ENCODE measurements at places on chromosomes 3 and 15.

DNA sequence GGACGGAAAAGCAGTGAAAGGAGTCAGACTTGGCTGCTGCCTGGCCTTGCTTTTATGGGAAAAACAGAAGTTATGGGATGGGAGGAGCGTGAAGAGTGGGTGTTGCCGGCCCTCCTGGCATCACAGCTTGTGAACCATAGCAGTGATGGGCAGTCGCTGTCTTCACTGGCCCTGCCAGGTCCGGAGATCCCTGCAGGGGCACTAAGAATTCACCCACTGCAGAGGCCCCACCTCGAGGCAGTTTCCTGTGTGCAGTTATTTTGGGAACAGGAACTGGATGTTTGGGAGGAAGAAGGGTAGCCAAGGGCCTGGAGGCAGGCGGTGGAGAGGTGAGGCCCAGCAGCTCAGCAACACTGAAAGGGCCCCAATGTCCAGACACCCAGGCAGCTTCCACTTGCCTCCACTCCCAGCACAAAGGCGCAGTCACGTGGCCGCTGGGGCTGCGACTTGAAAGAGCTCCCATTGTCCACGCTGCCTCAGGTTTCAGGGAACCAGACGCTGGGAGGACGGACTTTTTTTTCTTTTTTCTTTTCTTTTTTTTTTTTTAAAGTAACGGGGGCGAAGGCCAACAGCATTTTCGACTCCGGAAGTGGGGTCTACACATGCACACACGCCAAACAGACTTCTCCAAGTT is 255.6 kb downstream of the ZNF621 start:
- DNase-seq, result peak; percentile 90

GRCh38 chr3:99776516-99777209 is 41.0 kb upstream of the CMSS1 start:
- no peak for DNase-seq

GRCh38 chr15:32994810-32995424 is 199.6 kb downstream of the FMN1 start:
- DNase-seq, result no peak

GRCh38 chr3:122886946-122887345 is 92.1 kb downstream of the SLC49A4 start:
- no peak for DNase-seq

DNA sequence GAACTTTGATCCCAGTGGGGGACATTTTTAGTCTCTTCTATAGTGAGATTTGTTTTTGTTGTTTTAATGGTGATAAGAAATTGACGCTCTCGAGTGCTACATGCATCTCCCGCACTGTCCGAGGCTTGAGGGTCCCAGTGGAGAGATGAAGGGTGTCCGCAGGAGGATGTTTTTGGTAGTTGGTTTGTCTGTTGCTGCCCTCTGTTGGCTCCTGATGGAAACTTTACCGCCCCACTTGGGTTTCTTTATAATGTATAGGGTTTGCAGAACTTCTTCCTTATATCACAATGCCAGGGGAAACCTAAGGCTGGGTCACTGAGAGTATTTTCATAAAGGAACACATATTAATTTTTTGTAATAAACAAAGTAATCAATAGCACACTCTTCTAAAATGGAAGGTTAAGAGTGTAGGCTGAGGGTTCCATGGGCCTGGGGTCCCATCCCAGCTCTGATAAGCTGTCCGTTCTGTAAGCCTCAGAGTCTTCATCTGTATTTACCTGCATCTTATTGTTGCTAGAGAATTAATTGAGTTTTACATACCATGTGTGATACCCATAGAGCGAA is 185.3 kb upstream of the FEZF2 start:
- peak; percentile 50 for DNase-seq

GRCh38 chr15:94457661-94458060 is 226.3 kb downstream of the MCTP2 start:
- DNase-seq, result no peak

DNA sequence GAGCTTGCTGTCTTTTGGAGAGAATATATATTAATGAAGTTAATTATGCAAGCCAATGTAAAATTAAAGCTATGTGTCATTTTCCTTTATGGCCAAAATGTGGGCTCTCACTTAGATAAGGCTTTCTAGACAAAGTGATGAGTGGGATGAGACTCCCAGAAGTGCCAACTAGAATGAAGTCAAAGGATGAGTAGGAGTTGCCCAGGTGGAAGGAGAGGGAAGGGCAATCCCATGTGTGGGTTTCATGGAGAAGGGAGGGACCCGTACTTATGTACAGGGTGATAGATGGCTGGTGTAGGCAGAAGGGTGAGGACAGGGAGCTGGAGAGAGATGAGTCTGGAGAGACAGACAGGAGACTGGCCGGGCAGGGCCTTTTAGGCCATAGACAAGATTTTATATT is 239.2 kb downstream of the THRB start:
- no peak for DNase-seq

GRCh38 chr3:161108840-161109239 is 3.7 kb upstream of the B3GALNT1 start:
- no peak for DNase-seq

DNA sequence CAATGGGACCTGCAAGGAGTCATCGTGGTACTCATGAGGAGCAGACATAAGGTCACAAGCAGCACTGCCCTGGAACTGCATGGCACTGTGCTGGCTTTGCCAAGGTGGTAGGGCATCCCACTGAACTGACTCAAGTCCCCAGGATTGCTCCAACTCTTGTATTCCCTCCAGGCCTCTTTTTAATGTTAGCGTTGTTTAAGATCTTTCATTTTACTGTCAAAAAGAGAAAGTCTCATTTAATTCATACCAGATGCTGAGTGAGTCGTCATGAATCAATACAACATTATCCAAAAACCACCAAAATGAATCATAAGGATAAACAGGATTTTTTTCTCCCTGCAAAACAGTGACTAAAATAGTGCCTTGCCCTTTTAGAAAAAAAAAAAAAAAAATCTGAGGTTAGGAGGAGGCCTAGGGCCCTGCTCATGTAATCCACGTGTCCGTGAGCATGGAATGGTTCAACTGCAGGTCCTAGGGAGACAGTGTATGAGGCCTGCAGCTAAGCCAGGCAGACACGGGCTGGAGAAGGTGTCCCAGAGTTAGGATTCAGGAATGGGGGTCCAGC is 36.7 kb upstream of the BLM start:
- no peak for DNase-seq

DNA sequence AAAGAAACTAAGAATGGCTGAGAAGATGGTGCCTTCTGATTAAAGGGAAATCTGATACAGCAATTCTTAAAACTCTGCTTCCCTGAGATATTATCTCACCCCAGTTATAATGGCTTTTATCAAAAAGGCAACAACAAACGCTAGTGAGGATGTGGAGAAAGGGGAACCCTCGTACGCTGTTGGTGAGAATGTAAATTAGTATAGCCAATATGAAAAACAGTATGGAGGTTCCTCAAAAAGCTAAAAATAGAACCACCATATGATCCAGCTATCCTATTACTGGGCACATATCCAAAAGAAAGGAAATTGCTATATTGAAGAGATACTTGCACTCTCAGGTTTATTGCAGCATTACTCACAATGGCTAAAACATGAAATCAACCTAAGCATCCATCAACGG is 65.1 kb downstream of the GOLIM4 start:
- no peak for DNase-seq

DNA sequence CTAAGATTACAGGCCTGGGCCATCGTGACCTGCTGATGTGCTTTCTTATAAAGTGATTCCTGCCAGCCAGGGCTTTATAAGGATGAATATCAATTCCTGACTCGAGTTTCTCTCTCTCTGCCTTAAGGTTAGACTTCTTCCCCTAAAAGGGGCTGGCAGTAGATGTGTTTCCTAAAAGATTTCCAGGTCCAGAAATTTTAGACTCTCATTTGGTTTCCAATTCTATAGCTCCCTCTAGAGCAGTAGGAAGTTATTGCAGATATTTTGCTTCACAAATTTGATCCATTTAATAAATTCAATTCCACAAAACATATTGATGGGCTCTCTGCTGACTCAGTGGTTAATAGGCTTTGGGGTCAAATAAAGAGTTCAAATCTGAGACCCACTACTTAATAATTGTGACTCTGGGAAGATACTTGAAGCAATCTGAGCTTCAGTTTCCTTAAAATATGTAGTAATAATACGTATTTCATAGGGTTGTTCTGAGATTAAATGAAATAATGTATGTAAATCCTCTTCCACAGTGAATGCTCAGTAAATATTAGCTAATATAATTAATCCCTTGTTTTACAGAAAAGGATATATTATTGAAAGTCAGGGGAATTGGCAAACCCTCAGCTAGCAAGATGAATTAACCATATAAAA is 2.1 kb downstream of the TRIM69 start:
- no peak for DNase-seq

GRCh38 chr3:123439806-123440580 is 8.9 kb downstream of the ADCY5 start:
- no peak for DNase-seq

DNA sequence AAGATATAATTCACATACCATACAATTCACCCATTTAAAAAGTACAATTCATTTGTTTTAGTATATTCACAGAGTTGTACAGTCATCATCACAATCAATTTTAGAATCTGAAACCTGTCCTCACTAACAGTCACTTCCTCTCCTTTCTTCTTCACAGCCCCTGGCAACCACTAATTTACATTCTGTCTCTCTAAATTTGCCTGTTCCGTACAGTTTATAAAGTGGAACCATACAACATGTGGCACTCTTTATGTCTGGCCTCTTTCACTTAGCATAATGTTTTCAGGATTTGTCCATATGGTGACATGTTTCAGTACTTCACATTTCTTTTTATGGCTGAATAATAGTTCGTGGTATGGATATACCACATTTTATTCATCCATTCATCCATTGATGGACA is 22.7 kb downstream of the ERICH6 start:
- no peak for DNase-seq

DNA sequence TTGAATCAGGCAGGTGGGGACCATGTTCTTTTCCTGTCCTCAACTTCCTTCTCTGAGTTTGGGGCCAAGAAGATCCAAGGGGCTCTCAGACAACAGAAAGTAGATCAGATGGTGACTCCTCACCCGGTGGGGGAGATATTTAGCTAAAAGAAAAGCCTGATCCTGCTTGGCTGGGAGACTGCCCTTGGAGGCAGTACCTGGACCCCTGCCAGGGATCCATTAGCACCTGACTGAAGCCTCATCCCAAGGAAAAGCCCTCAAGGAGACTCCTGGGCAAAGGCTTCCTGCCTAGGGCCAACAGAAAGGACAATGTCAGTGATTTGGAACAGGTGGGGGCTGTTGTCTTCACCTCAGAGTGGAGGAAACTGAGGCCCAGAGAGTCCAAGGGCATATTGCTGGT is 33.5 kb upstream of the HHATL start:
- DNase-seq, result no peak

DNA sequence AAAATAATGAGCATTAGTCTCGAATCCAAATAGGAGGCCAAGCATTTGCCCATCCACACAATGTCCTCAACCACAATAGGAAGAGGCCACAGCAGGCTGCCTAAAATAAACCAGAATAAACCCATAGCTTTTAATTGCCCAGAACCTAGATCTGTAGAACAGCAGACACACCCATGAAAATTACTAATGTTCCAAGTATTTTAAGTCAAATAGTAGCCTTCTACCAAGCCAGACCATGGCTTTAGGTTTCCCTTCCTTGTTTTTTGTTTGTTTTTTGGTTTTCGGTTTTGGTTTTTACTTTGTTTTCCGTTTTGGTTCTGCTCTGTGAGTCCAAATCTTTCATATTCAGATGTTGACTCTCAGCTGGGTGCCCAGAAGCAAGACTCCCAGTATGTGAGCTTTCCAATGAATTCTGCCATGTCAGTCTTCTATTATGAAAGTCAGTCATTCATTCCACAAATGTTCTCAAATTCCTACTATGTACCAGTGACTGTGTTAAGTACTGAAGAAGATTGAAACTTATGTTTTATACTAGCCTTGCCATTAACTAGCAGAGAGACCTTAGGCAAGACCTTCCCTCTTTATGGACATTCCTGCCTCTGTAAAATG is 57.8 kb upstream of the BOC start:
- DNase-seq, result no peak
